ENCODE measurements at places on chromosomes 11 and 22.

- DNase-seq: no peak
Observed at GRCh38 chr11:45031912-45032519, 81.3 kb upstream of the TP53I11 start.

DNA sequence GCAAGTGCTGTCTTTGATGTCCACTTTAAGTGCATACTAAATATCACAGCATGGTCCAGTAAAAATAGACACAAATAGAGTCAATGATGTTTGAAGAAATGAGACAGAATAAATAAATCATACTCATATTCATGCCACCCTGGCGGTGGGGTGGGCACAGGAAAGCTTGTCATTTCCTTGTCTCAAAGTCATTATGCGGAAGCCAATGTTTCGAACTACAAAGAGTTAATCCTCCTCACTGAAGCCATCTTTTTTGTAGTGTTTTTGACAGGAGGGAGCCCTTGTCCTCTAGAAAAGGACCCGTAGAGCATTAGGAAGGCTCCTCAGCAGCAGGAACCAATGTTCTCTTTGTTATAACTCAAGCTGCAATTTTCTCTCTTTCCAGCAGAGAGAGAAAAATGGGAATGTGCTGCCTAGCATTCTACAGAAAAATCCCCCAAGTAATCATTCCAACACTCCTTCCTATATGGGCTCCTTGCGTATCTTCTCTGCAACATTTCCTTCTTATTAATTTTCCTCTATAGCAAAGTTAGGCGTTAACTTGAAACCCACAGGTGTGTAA is 30.6 kb downstream of the SC5D start:
- DNase-seq: no peak

GRCh38 chr11:62854825-62855570 is 15.6 kb upstream of the WDR74 start:
- DNase-seq: no peak

DNA sequence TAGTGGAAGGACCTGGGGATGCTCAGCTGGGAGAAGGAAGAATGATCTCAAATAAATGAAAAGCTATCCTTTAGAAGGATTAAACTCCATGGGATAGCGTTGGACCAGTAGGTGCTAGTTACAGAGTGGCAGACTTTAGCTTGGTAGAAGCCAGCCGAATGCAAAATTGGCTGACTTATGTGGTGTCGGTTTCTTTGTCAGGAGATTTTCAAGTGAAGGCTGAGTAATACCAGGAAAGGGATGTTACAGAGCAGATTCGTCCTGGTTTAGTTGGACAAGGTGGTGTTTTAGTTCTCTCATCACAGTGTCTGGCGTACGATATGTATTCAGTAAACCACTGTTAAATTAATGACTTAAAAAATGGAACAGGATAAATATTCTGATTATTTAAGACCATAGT is 26.0 kb downstream of the FDX1 start:
- no peak for DNase-seq

DNA sequence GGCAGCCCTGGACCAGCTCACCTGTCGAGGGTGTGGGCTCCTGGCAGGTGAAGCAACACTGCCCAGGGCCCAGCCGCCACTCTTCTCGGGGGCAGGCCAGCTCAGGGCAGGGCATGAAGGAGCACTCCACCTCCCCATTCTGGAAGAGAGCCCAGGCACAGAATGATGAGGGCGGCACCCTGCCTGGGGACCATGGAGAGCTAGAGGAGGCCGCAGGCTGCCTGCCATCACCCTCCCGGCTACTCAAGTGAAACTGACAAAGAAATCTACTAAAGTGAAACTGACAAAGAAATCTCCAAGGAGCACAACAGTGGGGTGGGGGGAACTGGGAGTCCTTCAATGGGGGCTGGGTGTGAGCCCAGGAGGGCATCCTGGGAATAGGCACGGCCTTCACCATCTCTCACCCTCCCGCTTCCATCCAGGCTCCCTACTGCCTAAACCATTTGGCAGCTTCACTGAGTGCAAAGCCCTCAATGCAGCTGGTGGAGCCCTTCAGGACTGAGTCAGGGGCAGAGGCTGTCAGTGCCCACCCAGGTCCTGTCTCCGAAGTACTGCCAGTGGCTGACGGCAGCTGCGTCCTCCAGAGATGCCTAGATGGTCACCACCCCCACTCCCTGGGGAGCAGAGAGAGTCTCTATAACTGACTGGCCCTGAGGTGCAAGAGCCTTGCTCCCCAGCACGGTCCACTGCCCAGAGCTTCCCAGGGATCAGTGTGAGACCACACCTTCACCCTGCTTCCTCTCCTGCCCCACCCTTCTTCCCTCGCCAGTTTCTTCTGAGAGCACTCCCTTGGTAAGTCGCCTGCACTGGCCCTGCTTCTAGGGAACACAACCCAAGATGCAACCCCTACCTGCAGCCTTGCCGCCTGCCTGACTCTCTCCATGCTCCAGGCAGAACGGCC is 21.7 kb downstream of the VWCE start:
- DNase-seq: no peak

DNA sequence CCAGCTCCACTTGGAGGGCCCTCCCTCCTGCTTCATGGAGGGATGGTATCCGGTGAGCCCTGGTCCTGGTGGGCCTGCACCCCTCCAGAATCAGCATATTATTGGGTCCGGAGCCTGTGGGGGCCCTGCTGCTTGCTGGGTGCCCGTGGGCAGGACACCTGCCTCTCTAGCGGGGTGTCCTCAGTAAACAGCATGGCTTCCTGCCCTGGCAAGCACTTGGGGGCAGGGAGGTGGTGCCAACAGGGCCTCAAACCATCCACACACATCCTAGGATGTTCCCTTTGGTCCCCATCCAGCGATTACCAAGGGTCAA is 108.3 kb downstream of the CTTN start:
- no peak for DNase-seq

- peak; percentile 5 for DNase-seq
Observed at GRCh38 chr22:36528341-36528740, 625 bp downstream of the EIF3D start.

GRCh38 chr11:96339706-96340554 is 3.1 kb downstream of the MAML2 start:
- DNase-seq: no peak

DNA sequence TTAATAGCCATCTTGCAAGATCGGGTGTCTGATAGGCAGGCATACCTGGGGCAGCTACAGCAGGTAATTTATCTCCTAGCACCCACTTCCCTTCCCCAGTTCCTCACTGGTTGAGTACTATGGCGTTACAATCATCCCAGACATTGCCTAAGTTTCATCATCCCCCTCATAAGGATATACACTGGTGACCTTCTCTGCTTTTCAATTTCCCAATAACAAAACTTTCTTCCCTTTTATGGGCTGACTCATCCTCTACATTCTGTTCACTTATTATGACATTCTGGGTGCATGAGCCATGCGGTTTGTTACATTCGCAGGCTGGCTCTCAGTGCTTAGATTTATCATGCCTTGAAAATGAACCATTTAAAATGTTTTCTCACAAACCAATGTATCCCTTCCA is 5.0 kb upstream of the MRPL11 start:
- DNase-seq: no peak

DNA sequence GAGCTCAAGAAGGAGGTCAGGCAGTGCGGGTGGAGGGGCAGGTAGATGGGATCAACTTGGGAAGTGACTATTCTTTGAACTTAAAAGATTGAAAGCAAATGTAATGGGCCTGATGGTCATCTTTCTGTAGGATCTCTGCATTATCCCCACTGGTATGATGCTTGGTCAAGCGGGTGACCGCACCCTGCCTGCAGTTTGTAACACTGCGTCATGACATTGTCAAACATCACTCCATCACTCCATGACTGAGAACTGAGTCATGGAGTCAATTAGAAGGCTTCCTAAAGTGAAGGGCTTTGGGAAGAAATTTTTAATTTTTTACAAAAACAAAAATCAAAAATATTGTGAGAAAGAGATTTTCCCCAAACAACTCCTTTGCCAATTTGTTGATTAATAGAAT is 62.4 kb upstream of the BMAL1 start:
- no peak for DNase-seq

DNA sequence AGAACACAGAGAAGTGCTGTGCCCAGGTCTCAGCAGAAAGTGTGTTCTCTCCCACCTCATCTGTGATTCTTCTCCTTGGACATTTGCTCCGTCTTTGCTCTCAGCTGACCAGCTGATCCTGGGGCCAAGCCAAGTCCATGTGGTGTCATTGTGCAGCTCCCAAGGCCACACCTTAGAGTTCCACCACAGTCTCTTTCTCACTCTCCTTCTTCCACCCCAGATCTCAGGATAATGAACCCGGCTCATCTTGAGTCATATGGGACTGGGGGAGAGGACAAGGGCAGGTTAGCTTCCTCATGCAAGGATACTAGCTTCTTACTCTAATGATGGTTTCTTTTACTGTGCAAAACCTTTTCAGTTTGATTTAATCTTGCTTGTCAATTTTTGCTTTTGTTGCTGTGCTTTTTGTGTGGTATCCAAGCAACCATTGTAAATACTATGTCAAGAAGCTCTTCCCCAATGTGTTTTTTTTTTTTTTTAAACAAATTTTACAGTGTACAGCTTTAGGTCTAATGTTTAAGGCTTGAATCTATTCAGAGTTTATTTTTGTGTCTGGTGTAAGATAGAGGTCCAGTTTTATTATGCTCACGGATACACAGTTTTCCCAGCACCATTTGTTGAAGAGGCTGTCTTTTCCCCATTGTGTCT is 75.0 kb upstream of the OR4B1 start:
- DNase-seq: peak; percentile 22

GRCh38 chr11:66172146-66172545 is 96.3 kb upstream of the RAB1B start:
- DNase-seq: no peak

DNA sequence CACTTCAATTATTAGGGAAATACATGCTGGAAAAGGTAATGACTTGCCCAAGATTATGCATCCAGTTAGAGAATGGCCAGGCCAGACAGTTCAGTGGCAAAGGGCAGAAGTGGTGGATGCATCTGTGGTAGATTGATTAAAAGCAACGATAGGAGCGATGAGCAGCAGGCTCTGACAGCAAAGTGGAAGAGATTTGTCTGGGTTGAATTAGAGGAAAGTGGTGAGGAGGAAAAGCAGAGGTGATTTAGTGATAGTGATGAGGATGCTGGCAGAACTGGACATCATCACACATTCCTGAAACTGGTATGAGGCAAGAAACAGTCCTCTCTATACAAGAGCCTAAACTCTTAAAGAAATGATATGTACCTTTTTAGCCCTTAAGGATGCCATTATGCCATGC is 12.5 kb downstream of the HSD17B12 start:
- DNase-seq: no peak

DNA sequence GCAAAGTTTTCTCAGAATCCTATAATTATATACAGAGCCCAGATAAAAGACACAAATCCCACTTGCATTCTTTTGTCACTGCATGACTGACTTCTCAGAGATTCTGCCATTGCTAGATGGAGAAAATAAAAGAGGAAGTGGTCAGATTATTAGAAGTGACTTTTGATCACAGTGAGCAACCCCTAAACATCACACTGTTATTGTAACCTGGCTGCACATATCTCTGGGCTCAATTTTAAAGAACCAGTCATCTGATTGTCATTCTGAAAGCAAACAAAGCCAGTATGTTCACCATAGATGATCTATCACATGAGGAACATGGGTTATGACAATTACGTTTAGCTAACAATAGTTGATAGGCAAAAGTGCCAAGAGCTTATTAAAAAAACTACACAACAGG is 47.8 kb downstream of the COPB1 start:
- DNase-seq: no peak

DNA sequence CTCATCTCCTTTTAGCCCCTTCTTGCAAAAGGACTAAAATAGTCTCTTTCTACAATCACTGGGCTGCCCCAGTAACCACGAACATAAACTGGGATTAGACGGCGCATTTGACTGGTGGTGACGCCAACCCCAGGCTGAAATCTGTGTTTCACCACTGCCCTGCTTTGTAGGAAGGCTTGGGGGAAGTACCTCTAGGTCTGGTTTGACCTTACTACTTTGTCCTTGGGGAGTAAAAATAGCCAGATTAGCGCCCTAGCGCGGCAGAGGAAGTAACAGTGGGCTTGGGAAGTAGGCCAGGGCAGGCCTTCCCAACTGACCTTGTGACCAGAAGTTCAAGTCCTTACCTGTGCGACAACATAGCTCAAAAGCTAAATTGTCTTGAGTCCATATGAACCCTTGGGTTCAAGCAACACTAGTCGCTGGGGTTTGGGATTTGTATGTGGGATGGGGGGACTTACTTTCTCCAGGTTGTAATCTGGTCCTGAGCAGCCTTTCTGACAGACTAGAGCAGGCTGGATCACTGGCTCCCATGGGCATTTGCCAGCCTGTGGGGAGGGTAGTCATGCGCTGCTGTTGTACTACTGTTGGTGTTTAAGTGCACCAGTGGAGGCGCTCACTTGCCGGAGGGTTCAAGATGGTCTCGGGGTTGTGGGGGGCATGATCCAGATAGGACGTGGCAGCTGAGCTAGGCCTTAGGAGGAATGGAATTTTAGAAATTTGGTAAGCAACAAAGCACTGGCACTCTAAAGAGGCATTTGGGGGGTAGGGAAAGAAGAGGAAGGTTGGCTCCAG is 953 bp upstream of the PACS1 start:
- no peak for DNase-seq

DNA sequence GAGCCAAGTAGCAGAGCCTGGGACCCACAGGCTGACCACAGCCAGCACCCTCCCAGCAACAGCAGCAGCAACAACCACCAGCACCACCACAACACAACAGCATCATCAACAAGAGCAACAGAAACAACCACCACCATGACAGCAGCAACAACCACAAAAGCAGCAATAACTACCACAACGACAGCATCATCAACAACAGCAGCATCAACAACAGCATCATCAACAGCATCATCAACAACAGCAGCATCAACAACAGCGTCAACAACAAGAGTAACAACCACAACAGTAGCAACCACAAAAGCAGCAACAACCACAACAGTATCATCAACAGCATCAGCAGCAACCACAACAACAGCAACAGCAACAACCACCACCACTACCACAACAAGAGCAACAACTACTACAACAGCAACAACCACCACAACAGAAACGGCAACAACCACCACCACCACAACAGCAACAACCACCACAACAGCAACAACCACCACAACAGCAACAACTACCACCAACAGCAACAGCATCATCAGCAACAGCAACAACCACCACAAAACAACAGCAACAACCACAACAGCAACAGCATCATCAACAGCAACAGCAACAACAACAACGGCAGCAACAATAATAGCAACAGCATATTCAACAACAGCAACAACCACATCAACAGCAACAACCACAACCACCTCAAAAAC is 22.1 kb upstream of the FGF3 start:
- no peak for DNase-seq

- peak; percentile 54 for DNase-seq
Observed at GRCh38 chr11:29159552-29160465, 857.0 kb downstream of the KCNA4 start.

Data from HAP-1 (cell line).